T-cell (primary cell): ENCODE measurements at places on chromosomes 2 and 18. TPM values are rescaled to one million over a fixed set of nuclear protein-coding genes. Genes with fewer than 3 reads are reported as not detected.

The FBXO36 gene
- total RNA-seq: 1.6 TPM

The KIAA2012 gene
- total RNA-seq: not detected

The SLC19A3 gene
- not detected for total RNA-seq

The PID1 gene
- total RNA-seq: 0.36 TPM

The CD8A gene
- 194 TPM for total RNA-seq

The SLC9A2 gene
- not detected for total RNA-seq

The SERPINB10 gene
- total RNA-seq: not detected

The IL18RAP gene
- total RNA-seq: 4.6 TPM

DNA sequence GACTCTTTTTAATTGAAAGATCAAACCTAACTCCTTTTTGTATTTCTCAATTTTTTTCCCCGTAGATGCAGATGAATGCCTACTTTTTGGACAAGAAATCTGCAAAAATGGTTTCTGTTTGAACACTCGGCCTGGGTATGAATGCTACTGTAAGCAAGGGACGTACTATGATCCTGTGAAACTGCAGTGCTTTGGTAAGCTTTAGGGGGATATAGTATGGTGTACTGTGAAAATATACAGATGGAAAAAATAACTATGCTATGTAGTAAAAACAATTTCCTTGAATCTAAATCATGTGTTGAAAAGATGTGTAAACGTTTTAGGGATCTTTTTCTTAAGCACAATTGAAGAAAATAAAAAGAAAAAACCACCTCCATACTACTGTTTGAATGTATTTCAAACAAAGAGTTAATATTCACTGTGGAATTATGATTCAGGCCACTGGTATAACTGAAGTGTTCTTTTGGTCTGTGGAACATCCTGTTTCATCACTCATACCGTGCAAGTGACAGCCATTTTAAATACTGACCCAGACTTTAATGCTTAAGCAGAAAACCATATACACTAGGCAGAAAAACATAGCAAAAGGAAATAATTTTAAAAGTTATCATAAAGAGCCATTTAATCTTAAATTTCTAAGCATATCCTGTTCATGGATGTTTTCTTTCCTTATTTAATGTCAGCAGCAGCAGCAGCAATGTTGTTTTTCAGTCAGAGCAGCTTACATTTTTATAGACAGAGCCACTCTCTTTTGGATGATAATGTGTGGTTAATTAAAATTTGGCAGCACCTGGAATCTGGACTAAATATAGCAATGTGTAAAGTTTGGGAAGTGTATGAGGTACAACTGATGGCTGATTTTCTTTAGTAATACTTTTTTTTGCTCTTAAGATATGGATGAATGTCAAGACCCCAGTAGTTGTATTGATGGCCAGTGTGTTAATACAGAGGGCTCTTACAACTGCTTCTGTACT, 112.8 kb upstream of the RASGRP3 start:
- no peak overlapping the region for H3K4me3 ChIP-seq
- H3K4me1 ChIP-seq: no peaks in the 10 kb centered on the region
- no peak overlapping the region for H3K27ac ChIP-seq
- H3K27me3 ChIP-seq: no peaks in the 10 kb centered on the region
- no peaks in the 10 kb centered on the region for H3K36me3 ChIP-seq

GRCh38 chr2:231373786-231374349, 21.6 kb upstream of the B3GNT7 start:
- H3K4me1 ChIP-seq: no peaks in the 10 kb centered on the region
- peaks cover 12% of the 10 kb centered on the region for H3K27me3 ChIP-seq
- H3K36me3 ChIP-seq: no peaks in the 10 kb centered on the region

GRCh38 chr2:224971214-224971613, 71.1 kb downstream of the DOCK10 start:
- no peak overlapping the region for H3K27ac ChIP-seq
- DNase-seq: no peak
- no peaks in the 10 kb centered on the region for H3K36me3 ChIP-seq
- no peaks in the 10 kb centered on the region for H3K27me3 ChIP-seq

DNA sequence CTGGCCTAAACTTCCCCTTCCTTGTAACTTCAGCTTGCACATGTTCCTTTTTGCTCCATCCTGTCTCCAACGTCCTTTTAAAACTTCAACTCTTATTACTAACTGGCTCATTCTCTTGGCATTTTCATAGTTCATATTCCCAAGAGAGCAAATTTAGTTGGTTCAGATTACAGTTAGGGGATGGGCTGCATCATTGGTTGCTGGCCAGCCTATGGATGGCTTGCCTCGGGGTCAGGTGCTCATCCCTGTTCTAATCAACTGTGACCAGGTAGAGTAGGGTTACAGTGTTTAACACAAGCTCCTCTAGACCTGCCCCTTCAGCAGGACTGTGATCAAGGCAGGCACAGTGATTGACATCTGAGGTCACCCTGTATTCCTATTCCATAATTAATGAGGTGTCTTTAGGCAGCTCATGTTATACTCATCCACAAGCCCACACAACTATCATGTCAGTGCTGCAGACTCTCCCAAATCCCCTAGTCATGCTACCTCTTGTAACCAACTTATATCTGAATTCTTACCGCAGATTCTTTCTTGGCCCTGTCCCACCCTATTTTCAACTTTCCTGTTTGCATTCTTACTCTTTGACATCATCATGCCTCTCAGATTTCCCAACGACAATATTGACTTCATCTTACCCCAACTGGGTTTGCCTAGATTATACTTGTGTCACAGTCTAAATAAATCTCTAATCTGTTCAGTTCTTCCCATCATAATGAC, 293.3 kb downstream of the MTX2 start:
- H3K4me1 ChIP-seq: no peaks in the 10 kb centered on the region
- peaks cover 4% of the 10 kb centered on the region for H3K27me3 ChIP-seq
- no peak for DNase-seq
- no peaks in the 10 kb centered on the region for H3K36me3 ChIP-seq

DNA sequence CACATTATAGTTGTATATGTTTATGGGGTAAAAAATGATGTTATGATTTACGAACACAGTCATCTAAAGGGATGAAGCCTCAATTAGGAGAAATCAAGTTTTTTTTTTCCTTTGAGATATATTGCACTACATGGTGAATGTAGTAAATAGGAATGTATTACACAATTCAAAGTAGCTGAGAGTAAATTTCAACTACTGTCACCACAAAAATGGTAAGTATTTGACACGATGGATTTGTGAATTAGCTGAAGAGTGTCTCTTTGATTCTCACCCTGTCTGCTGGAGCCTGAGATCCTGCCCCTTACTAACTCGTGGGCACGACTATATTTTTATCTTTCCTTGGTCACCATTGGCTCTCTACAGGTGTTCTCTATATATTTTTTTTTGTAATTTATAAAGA, 540.4 kb upstream of the DSEL start:
- H3K4me3 ChIP-seq: no peak overlapping the region
- H3K36me3 ChIP-seq: no peaks in the 10 kb centered on the region
- no peaks in the 10 kb centered on the region for H3K4me1 ChIP-seq
- no peak overlapping the region for H3K27ac ChIP-seq
- H3K27me3 ChIP-seq: no peaks in the 10 kb centered on the region

GRCh38 chr2:133303150-133303549, 265.1 kb downstream of the NCKAP5 start:
- H3K27ac ChIP-seq: no peak overlapping the region
- no peaks in the 10 kb centered on the region for H3K4me1 ChIP-seq

DNA sequence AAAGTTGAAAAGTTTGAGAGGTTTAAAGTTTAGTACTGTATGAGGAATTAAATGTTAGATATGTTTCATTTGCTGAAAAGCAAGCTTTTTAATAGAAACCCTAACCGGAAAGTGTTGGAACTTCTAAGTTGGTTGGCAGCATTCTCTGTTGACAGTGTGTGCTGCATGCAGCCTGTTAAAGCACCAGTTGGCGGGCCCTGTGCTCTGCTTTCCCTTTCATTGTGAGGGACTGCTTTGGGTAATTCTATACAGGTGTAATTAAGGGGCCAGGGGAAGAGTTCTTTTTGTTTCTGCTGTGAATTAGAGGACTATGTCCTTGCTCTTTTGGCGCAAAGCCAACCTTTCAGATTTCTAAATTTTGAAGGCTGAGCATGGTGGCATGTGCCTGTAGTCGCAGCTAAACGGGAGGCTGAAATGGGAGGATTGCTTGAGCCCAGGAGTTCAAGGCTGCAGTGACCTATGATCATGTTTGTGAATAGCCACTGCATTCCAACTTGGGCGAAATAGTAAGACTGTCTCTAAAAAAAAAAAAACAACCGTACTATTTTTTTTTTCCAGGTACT, 20.1 kb downstream of the PLEKHB2 start:
- peaks cover 4% of the 10 kb centered on the region for H3K4me1 ChIP-seq
- H3K27ac ChIP-seq: no peak overlapping the region
- H3K36me3 ChIP-seq: peaks cover 11% of the 10 kb centered on the region

DNA sequence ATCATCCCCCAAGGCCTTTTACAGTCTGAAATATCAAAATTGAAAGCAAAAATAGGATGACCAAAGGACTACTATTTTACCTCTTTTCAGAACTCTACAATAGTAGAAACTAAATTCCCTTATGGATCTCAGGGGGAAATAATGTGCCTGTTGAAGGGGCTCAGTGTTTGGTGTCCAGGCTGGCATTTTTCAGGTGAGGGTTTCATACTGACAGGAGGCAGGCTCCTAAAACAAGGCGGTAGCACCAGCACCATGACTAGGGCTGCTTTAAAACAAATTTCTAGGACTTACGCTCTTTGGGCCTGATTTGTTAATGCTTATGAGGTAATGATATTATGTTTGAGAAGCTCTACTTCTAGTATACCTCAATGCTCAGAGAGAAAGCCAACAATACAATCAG, 5.2 kb upstream of the BOLA3 start:
- peaks cover 8% of the 10 kb centered on the region for H3K4me1 ChIP-seq
- H3K27me3 ChIP-seq: no peaks in the 10 kb centered on the region
- H3K4me3 ChIP-seq: no peak overlapping the region
- no peak overlapping the region for H3K27ac ChIP-seq

GRCh38 chr2:123468071-123468470, 557.0 kb upstream of the CNTNAP5 start:
- H3K27me3 ChIP-seq: no peaks in the 10 kb centered on the region
- H3K27ac ChIP-seq: no peak overlapping the region
- H3K36me3 ChIP-seq: no peaks in the 10 kb centered on the region

DNA sequence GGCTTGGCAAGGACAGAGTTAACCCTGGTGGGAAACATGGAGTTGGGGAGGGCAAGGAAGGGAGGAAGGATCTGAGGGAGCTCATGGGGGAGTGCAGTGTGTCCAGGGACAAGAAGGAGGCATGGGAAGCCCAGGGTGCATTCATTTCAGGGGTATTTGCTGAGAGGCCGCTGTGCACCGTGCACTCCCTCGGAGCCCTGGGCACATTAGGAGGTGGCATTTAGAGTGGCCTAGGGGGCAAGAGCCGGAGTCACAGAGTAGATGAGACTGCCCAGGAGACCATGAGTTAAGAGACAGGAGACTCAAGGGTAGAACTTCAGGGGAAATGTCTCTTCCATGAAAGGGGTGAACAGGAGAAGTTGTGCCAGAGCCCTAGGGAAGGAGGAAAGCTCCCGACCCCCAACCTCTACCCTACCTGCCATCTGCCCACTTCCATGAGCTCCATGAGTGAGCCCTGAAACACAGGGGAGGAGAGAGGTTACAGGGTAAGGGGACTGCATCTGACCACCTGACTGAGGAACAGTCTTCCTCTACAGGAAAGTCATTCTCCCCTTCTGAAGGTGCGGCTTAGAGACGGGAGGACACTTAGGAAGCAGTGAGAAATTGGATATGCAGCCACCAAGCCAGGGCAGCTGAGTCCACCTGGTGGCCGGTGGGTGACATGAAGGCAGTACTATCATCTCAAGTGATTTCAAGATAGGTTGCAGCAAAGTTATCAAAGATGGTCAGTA, 58.5 kb upstream of the COPS8 start:
- H3K36me3 ChIP-seq: no peaks in the 10 kb centered on the region
- DNase-seq: no peak
- H3K27ac ChIP-seq: no peak overlapping the region
- no peak overlapping the region for H3K4me3 ChIP-seq

DNA sequence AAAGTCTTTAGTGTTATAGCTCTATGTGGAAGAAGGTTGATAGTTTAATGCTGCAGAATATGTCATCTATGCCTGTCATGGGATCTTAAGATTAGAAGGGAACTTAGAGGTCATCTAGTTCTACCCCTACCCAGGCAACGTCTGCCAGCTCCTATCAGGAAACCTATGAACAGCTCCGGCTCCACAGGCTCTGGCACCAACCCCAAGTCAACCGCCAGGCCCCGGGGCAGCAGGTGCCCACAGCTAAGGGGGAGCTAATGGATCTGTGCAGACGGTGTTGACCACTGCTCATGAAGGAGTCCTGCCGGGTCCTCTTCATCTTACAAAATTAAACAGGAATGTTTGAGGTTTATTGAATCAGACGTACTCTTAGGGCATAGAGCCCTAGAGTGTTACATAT, 440.8 kb upstream of the KLHL29 start:
- no peak for DNase-seq
- no peaks in the 10 kb centered on the region for H3K36me3 ChIP-seq
- H3K27ac ChIP-seq: no peak overlapping the region
- no peak overlapping the region for H3K4me3 ChIP-seq
- no peaks in the 10 kb centered on the region for H3K27me3 ChIP-seq
- no peaks in the 10 kb centered on the region for H3K4me1 ChIP-seq

DNA sequence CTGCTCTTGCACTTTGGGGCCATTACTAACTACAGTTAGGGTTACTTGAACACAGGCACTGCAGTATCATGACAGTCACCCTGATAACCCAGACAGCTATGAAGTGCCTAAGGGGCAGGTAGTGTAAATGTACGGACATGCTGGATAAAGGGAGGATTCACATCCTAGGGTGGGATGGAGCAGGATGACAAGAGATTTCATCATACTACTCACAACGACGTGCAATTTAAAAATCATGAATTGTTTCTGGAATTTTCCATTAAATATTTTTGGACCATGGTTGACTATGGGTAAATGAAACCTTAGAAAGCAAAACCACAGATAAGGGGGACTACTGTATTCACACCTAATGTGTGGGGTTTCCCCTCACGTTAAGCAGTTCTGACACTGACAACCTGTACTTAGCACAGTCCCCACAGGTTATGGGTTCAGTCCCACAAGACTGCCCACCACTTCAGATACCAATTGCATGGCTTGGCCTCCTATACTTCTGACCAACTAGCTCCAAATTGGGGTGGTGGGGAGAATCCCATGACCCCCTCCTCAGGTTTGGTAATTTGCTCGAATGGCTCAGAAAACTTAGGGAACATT, 75.8 kb downstream of the NAT8 start:
- no peaks in the 10 kb centered on the region for H3K4me1 ChIP-seq
- H3K36me3 ChIP-seq: no peaks in the 10 kb centered on the region
- DNase-seq: no peak
- H3K27ac ChIP-seq: no peak overlapping the region

- no peak for DNase-seq
- H3K4me3 ChIP-seq: no peak overlapping the region
- H3K27ac ChIP-seq: no peak overlapping the region
- H3K36me3 ChIP-seq: no peaks in the 10 kb centered on the region
These were observed 155.7 kb downstream of the TNS1 start for GRCh38 chr2:217847115-217847514.

DNA sequence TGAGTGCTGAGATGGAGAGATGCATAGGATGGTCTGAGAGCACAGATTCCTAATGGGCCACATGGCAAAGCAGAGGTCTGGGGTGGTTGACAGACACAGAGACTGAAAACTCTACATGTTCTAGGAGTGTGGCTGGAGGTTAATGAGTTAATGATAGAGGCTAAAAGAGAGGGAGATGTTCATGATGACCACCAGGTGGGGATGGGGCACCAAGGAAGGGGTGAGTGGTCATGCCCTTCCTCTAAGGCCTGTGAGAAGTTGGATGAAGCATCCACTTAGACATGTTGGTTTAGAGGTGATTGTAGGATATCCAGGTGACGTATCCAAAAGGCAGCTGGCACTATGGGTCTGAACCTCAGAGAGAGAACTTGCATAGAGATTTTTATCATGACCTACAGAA, 102.1 kb downstream of the LRP2 start:
- H3K4me3 ChIP-seq: no peak overlapping the region
- no peaks in the 10 kb centered on the region for H3K4me1 ChIP-seq
- DNase-seq: no peak
- no peaks in the 10 kb centered on the region for H3K36me3 ChIP-seq
- no peak overlapping the region for H3K27ac ChIP-seq
- no peaks in the 10 kb centered on the region for H3K27me3 ChIP-seq
